ENCODE measurements at places on chromosomes 2 and 18.

- no peak for DNase-seq
These were observed 513.6 kb downstream of the STK39 start for GRCh38 chr2:167733747-167734146.

DNA sequence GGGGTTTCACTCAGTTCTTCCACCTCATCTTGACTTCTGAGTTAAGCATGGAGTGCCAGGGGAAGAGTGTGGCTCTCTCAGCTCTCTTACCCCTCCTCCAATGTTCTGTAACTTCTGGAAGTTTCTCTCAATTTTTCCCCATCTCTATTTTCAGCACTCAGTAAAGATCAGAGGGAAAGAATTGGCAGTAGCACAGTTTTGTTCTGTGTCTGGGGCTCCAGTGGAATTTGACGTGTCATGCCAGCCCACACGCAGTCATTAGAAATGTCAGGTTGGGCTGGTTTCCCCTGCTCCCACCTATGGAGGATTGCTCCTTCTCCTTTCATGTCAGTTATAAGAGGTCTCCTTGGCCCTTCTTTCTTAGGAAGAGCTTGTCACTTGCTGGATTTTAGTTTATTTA is 104.6 kb upstream of the COL3A1 start:
- DNase-seq = no peak

DNA sequence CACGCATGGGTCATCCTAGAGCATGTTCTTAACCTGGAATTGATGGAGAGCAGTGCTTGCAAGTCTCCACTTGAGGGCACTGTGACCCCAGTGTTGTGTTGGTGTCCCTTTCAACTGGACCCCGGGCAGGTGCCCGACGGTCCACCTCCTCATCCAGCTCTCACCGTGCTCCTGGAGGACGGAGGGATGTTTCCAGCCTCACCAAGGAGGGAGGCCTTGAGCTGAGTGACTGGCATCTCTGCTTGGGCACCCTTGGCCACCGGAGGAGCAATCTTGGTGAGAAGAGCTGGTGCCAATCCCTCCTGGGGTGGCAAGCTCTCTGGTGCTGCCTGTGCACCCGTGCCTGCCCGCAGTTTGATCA is 45.4 kb upstream of the ASB18 start:
- no peak for DNase-seq

DNA sequence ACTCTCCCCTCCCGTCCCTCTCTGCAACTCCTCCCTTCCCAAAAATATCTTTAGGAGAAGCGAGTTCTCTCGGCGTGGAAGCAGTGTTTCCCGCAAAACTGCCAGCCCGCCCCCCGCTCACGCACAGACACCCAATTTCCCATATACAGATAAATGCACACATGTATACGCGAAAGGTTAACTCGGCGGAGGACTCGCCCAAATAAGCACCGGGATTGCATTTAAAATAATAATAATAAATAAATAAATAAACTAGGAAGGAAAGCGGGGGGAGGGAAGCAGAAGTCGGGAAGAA is 70.0 kb upstream of the PSMD14 start:
- peak; percentile 30 for DNase-seq

GRCh38 chr2:239927424-239927981 is 97.6 kb downstream of the NDUFA10 start:
- DNase-seq = peak; percentile 81

DNA sequence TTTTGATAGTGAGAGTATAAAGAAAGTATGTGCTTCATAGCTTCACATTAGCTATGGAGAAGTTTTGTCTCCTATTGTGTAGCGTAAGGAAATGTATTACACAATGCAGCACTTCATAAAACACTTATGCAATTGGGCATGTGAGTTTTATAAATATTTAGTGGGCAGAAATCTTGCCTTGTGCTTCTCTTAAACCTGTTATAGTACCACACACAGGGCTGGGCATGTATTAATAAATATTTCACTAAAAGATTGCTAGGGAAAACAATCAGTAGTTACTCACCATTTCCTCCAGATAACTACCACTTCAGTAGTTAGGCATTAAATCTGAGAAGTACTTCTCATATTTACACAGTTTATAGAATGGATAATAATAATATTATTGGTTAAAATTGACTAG is 1080.8 kb upstream of the PIK3C3 start:
- DNase-seq = no peak

DNA sequence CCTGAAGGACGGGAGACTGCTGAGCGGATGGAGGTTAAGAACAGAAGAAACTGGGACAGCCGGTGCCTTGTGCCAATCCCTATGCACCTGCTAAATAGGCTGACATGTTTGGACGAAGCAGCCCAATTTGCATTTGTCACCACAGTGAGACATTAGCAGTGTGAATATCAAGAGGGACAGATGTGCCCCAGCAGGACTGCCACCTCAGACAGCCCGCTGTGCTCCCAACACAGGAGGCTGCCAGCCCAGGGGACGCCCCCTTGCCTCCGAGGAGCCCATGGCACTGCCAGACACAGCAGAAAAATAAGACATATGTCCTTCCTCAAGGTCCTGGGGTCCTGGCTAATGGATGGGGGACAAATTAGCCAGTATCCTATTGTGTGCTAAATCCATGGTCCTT is 306.7 kb upstream of the POU3F3 start:
- no peak for DNase-seq

GRCh38 chr2:203763938-203764664 is 57.7 kb downstream of the CD28 start:
- DNase-seq = no peak

DNA sequence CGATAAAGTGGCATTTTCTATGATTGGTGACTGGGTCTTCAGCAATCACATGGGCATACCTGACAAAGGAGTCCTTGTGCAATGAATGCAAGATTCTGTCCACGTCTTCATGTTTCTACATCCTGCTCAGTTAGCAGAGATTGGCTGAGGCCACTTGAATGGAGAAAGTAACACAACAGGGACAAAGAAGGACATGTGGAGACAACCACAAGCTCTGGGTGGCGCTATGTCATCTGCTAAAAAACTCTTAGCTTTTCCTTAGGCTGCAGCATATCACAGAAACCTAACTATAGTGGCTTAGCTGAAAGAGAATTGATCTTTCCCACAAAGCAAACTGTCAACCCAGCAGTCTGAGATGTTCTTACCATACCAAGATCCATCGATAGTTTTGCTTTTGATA is 1109.7 kb downstream of the SOCS6 start:
- DNase-seq = no peak

GRCh38 chr18:10010611-10011015 is 96.8 kb downstream of the VAPA start:
- DNase-seq = no peak

DNA sequence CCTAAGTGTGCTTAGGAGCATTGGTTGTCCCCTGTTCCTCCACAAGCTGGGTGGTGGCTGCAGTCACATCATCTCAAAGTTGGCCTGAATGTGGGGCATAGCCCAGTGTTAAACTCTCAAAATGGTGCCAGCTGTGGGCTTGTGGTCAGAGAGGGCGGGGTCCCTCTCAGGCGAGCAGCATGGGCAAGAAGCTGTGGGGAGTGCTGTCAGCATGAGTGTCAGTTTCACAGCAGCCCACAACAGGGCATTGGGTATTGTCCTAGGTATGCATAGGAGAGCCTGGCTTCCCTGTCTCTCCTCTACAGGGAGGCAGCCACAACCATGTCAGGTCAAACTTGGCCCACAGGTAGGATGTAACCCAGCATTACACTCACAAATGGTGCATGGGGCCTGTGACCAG is 285.6 kb upstream of the THSD7B start:
- DNase-seq = no peak

DNA sequence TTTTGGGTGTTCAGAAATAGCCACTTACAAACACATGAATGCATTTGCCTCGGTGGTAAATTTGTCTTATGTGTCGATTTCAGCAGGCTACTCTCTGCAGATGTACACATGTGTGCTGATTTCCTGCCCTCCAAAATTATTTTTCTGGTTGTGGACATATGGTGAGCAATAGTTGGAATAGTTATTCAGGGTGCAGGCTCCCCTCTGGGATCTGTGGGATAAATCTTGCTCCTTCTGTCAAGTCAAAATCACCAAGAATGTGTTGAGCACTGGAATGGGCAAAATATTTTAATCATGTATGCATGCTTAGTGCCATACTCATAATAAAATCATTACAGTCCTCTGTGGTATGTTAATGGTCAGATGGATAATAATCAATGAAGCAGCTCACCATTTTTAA is 684.5 kb downstream of the BCL11A start:
- DNase-seq = no peak

DNA sequence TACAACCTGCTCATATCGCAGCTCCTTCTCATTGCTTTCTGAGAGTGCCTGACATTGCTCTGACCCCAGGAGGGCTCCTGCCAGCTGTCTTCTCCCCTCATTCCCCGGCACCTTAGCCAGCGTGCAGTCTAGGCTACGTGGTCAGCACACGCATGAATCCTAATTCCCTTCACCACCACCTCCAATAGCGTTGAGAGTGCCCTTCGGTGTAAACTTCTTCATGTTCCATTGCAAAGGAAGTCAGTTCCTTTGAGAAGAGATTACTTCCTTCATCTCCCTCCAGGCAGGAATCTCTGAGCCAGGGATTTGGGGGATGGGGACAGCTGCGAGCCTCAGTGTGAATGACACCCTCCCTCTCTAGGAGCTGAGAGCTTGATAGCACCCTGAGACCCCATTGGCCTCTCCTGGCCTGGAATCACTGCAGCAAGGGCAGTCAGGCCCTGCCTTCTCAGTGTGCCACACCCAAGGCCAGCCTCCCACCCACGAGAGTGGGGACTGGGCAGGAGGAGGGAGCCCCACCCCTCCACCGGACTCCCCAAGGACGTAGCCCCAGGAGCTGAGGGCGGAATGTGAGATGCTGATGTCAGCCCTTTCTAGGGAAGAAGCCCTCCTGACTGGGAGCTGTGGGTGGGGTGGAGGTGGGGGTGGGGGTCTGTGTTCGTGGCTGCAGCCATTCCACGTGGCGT is 53.4 kb downstream of the SLC66A2 start:
- no peak for DNase-seq

- DNase-seq = no peak
These were observed 23.3 kb downstream of the PLEK start for GRCh38 chr2:68388358-68388757.

DNA sequence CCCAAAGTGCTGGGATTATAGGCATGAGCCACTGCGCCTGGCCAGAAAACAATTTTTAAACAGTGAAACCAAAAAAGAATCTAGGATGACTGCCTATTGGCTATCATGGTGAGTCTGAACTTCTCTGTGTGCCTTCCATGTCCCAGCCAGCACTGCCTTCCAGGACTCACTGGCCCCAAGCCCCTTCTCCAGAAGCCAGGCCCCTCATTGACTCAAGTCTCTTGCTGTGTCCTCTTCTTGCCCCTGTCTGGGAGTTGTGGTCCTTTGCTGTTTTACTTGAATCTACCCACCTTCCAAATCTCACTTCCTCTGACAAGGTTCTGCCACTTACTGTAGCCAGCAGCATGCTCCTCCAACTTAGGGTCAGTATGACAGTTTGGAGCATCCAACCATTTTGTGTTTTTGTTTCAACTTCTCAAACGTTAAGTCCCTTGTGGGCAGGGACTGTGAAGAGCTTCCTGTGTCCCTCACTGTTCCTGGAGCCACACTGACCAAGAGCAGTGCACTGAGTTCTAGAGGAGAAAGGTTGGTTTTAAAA is 41.7 kb downstream of the ST3GAL5 start:
- no peak for DNase-seq

DNA sequence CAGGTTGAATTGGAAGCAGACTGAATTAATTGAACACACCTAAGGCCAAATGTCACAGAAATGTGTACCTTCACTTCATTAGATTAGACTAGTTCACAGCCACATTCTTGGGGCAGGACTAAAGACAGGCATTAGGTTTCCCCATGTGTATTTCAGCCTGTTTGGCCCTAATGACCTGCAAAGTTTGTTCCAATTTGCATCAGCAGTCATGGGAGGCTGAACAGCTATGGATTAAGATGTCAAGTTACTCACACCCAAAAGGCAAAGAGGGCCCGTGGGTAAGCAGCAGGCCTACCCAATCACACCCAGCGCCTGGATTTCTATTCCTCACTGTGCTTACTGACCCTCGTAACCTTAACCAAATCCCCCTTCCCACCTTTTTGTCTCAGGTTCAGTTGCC is 99.6 kb upstream of the RIOK3 start:
- no peak for DNase-seq

DNA sequence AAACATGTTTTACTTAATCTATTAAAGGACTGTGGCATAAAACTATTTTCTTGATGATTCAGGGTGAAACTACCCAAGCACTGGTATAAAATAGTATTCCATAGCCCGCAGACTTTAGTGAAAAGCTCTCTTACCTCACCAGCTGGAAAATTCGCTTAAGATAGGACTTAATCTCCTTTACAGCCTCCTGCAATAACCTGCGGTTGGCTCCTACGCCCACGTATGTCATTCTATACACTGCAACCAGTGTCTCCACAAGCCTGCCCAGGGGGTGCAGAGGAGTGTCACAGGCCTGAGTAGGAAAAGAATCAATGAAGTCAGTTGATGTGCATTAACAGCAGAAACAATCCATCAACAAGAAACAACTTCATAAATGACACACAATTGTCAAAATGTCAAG is 11.3 kb upstream of the MPP4 start:
- no peak for DNase-seq

GRCh38 chr2:216004697-216005283 is 8.6 kb downstream of the MREG start:
- no peak for DNase-seq

DNA sequence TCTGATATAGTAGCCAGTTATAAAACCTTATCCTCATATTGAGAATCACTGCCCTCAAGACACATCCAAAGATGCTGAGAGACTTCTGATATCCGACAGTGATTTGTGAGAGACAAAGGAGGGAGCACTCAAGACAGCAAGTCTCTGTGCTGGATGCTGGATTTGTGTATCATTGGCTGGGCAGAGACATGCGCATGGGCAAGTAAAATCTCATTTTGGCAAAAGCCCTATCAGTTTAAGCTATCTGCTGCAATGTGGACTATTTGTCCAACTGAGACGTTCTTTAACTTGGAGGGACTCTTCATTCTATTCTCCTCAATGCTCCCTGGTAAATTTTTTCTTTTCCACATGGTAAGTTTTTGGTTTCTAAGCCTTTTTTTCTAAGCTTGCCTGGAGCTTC is 107.5 kb downstream of the SS18 start:
- DNase-seq = no peak

GRCh38 chr2:1992280-1992679 is 248.0 kb upstream of the PXDN start:
- DNase-seq = no peak

GRCh38 chr18:55420665-55421307 is 167.2 kb downstream of the TCF4 start:
- DNase-seq = no peak

GRCh38 chr2:15794608-15795134 is 145.7 kb upstream of the MYCN start:
- no peak for DNase-seq

- no peak for DNase-seq
These were observed 1.3 kb downstream of the STK39 start for GRCh38 chr2:168246072-168246482.

GRCh38 chr18:13026583-13027270 is 35.6 kb downstream of the CEP192 start:
- no peak for DNase-seq

Measured in activated T-cell treated with anti-CD3 and anti-CD28 coated beads, Interleukin-2, amount 50 U/mL, for 48 hours (primary cell).